Fibroblast of skin of left quadriceps (primary cell): ENCODE measurements at places on chromosomes 6 and 20.

DNA sequence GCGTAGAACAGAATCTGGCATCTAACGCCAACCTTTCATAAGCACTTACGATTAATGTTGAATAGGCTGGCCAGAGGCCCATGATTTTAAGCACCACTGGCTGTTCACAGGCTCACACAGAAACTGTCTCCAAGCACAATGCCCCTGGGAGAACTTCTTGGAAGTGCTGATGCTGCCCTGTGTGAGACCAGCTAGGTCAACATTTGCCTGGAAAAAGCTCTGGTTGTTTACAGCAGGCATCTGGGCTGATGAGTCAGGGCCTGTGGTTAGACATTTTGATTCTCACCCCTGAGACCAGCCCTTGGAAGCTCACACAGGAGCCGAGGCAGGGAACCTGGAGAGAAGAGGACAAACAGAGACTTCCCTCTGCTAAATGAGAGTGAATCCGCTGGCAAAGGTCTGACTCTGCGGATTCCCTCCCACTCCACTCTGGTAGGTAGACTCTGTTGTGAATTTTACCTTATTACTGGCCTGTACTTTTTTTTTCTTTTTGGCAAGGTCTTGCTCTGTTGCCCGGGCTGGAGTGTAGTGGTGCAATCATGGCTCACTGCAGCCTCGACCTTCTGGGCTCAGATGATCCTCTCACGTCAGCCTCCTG is 6.8 kb upstream of the SULF2 start:
- peak; percentile 90 for DNase-seq

- no peak for DNase-seq
Observed at GRCh38 chr20:9838035-9838377, 870 bp downstream of the PAK5 start.

- no peak for DNase-seq
Observed at GRCh38 chr6:118876814-118877213, 17.1 kb upstream of the ASF1A start.

DNA sequence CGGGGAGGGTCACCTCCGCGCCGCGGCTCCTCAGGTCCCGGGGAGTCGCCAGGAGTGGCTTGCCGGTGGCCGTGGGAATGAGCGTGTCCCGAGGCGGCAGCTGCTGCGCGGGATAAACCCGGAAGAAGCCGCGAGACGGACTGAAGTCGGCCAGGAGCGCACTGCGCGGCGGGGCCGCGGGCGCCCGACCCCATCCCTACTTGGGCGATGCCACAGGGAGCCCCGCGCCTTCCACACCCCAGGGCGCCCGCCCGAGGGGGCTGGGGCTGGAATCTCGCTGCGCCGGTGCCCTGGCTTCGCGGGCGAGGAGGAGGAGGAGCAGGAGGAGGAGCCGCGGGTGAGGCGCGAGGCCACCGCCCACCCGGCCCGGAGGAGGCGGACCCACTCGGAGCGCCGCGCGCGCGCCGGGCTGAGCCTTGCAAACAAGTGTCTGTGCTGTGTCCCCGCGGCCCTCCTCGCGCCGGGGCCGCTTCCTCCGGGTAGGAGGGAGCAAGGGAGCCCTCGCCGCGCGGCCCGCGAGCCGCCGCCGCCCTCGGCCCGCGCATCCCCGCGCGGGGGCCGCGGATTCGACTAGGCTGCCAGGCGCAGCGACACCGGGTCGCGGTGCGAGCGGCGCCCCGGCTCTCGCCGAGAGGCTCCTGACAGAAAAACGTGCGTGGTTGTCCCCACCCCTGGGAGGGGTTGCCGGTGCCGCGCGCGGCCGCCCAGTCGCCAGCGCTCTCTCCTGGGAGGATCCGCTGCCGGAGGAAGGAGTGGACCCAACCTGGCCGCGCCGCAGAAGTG is at the start of gene ZDHHC14:
Gene ZDHHC14 (plus strand): TSS at position 412 of the 783 bp plus-strand sequence.
- peak; percentile 53 for DNase-seq

- DNase-seq: no peak
Observed at GRCh38 chr20:25565578-25566157, 19.7 kb downstream of the NINL start.

GRCh38 chr6:49558238-49558637 is 7.8 kb downstream of the C6orf141 start:
- DNase-seq: no peak

- no peak for DNase-seq
Observed at GRCh38 chr6:142444881-142445301, 143.1 kb downstream of the ADGRG6 start.

DNA sequence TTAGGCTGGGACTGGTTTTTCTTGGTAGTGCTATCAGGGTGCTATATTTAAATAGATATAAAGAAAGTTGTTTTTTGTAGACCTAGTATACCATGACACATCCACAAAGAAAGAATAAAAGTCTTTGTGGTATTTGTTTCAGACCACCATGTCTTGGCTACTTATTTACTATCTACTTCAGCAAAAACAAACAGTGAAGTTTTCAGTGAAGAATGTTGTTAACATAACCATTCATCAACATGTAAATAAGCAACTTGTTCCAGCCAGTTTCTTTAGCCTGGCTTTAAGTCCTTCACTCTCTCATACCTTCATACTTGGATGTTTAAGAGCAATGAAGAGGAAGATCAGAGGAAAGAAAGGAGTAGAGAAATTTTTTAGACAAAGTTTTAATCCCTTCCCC is 624.1 kb downstream of the CD109 start:
- DNase-seq: no peak

GRCh38 chr6:159031846-159032245 is 12.9 kb downstream of the TAGAP start:
- DNase-seq: no peak

DNA sequence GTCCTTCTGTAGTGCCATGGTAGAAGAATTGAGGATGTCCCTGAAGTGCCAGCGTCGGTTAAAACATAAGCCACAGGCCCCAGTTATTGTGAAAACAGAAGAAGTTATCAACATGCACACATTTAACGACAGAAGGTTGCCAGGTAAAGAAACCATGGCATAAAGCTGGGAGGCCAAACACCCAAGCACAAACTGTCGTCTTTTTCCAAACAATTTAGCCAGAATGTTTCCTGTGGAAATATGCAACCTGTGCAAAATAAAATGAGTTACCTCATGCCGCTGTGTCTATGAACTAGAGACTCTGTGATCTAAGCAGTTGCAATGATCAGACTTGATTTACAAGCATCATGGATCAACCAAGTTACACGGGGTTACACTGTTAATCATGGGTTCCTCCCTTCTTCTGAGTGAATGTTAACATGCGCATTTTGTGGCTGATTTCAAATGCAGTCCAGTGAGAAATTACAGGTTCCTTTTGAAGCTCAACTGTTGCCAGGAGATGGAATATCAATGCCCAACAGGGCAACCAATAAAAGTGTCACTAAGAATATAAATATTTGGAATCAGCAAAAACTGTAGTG is 674.9 kb downstream of the GRIK2 start:
- DNase-seq: no peak

DNA sequence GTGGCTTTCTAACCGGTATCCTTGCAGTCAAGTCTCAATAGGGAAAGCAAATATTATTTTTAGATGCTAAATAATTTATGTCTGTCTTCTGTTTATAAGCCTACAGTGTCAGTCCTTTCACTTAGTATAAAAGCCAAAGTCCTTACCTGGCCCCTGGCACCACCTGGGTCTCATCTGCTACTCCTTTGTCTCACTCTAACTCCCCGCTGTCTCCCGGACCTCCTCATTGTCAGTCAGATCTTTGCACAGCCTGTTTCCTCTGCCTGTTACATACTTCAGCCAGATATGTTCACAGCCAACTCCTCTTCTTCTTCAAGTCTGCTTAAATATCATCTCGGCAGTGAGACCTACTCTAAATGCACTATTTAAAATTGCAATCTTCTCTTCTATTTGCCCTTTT is 84.2 kb downstream of the THEMIS start:
- no peak for DNase-seq

DNA sequence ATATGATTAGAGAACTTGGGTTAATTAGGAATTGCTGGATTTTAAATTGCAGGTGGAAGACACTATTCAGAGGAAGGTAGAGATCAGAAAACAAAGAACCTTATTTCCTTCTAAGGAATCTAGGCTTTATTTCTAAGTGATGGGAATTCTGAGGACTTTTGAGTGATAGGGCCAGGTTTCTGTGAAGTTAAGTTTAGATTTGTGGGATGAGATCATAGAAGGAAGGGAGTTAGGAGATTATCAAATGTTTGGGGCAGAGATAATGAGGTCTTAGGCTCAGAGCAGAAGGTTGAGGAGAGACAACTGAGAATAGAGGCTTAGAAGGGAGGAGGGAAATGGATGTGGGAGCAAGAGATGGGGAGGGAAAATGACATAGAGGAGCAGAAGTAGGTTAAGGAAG is 109.7 kb upstream of the MMS22L start:
- no peak for DNase-seq

GRCh38 chr20:48051794-48052474 is 266.7 kb upstream of the SULF2 start:
- peak; percentile 89 for DNase-seq

DNA sequence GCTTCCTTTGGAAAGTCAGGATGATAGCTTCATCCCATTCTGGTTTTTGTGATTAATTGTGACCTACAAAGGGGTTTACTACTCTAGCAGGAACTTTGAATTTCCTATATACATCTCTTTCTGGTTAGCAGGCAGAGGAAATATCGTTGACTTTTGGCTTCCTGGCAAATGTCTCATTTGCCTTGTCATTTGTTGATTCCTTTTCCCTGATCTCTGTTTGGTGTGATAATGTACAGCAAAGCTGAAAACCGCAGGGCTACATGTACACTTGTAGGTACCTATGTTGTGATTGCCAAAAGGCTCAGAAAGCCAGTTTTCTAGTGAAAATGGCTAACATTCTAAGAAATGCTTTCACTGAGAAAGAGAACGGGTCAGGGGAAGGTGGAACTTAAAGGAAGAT is 44.3 kb downstream of the TOP1 start:
- DNase-seq: no peak

- DNase-seq: no peak
Observed at GRCh38 chr6:85285114-85285513, 164.8 kb upstream of the NT5E start.

DNA sequence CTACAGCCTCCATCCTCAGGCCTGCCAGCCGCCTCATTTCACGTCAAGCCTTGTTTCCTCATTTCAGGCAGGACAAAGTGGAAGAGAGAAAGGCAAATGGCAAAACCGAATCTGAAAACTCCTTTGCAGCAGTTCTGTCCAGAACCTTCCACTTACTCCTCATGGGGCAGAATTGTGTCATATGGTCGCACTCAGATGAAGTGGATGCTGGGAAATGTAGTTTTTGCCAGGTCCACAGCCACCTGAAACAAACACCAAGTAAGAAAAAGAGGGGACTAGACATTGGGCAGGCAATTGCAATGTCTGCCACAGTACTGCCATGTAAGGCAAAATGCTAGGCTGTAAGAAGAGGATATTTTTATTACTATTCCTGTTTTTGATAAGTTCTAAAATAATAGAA is 44.9 kb downstream of the ISM1 start:
- DNase-seq: no peak

GRCh38 chr6:155126727-155127439 is 131.8 kb downstream of the TIAM2 start:
- no peak for DNase-seq

DNA sequence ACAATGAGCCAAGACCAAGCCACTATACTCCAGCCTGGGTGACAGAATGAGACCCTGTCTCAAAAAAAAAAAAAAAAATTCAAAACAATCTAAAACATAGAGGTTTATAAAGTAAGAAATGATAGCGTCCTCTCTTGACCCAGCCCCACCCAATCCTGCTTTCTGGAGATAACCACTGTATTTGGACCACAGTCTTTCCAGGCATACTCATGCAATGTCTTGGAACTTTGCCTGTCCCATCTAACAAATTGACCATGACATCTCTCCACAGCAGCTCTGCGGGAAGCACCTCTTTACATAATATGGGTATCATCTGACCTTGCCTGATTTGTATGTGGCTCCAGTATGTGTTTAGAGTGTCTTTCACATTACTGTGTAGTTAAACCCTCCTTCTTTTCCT is 9.1 kb upstream of the SHLD1 start:
- no peak for DNase-seq

GRCh38 chr6:11813606-11814005 is 35.0 kb upstream of the ADTRP start:
- DNase-seq: no peak

GRCh38 chr20:61449057-61449609 is 197.1 kb downstream of the CDH4 start:
- no peak for DNase-seq

GRCh38 chr6:79465381-79465780 is 71.8 kb downstream of the LCA5 start:
- DNase-seq: no peak

GRCh38 chr6:20924911-20925543 is 390.8 kb downstream of the CDKAL1 start:
- DNase-seq: peak; percentile 34

GRCh38 chr6:140833408-140833807 is 1299.3 kb upstream of the GJE1 start:
- DNase-seq: no peak

GRCh38 chr20:51966296-51966971 is 164.1 kb upstream of the SALL4 start:
- DNase-seq: no peak

DNA sequence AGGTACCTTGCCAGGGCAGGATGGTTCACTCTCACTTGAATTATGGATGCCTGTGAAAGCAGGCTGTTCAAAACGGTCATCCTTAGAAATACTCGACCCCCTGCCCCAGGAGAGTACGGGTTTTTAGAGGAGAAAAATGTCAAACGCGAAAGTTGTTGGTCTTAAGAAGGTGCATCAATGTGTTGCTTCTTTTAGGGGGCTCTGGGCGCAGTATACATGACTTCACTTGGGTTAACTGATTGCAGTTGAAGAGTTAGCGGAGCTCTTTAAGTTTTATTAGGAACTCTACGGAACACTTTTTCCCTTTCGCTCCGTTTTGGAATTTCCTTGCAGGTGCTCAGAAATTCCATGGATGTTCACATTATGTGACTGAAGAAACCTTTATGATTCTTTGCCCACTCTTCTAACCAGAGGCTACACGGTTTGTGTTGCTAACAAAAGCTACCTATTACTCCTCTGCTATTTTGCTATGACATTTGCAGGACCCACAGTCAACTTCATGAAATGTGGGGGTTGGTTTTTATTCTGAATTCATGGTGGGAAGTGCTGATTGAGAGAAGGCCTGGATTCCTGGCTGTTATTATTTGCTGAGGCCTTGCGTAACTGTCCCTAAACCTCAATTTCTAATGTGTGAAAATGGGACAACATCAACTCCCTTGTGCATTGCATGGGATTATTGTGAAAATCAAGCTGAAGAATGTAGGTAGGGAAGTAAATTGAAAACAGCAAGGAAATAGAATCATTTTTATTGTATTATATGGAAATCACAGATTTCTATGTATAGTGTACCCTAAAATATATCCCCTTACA is 845 bp downstream of the ENPP1 start:
- DNase-seq: no peak

DNA sequence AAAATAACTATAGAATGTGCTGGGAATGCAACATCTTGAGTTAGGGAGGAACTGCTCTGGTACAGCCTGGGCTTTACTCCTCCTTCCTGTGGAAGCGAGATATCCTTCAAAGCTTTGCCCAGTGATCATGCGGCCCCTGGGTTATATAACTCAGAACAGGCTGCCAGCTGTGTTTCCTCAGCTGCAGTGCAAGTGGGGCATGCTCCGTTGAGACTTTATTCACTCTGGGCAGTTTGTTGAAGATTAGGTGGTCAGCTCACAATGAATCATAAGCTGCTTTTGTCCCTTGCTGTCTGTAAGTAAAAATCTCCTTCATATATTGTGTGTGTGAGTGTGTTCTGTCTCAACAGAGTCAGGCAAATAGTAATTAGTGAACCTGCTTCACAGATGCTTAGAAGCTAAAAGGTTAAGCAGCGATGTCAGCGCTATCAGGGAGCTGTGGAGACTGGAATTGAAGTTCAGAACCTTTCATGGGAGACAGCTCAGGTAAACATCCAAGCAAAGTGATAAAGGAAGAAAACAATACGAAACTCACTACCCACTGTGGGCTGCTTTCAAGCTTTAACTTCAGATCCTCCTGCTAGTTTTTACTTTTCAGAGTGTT is 688.4 kb downstream of the HTR1B start:
- DNase-seq: no peak
